SK-N-SH (cell line): ENCODE measurements at places on chromosomes 2 and 18. TPM values are rescaled to one million over a fixed set of nuclear protein-coding genes. Genes with fewer than 3 reads are reported as not detected.

The CCDC88A gene
- 7.0 and 10.1 TPM in 2 replicates for polyA plus RNA-seq

The NR4A2 gene
- polyA plus RNA-seq: 13.9 and 16.2 TPM in 2 replicates

The SCYGR4 gene
- polyA plus RNA-seq: not detected in 2 replicates

The C1QL2 gene
- polyA plus RNA-seq: not detected in 2 replicates

The WNT6 gene
- 0.06 and 0.08 TPM in 2 replicates for polyA plus RNA-seq

The EHBP1 gene
- polyA plus RNA-seq: 62.7 and 64.9 TPM in 2 replicates
